ENCODE measurements at places on chromosomes 3 and 15. TPM values are rescaled to one million over a fixed set of nuclear protein-coding genes. Genes with fewer than 3 reads are reported as not detected.

GOLGA8J gene
- 0.38 TPM for total RNA-seq

CHRM5 gene
- not detected for total RNA-seq

CDV3 gene
- total RNA-seq: 179 TPM

TGM4 gene
- not detected for total RNA-seq

DLEC1 gene
- total RNA-seq: 2.2 TPM

TUSC7 gene
- total RNA-seq: not detected

DNA sequence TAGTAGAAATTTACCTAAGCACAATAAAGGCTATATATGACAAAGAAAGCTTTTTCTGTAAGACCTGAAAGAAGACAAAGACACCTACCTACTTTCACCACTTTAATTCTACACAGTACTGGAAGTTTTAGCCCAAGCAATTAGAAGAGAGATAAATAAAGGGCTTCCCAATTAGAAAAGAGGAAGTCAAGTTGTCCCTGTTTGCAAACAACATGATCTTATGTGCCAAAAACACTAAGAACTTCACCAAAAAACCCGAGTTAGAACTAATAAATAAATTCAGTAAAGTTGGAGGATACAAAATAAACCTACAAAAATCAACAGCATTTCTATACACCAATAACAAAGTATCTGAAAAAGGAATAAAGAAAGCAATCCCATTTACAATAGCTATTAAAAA, 190.9 kb downstream of the NR2F2 start:
- H3K4me3 ChIP-seq: no peak overlapping the region
- no peaks in the 10 kb centered on the region for H3K27me3 ChIP-seq
- no peaks in the 10 kb centered on the region for H3K36me3 ChIP-seq
- H3K4me1 ChIP-seq: no peaks in the 10 kb centered on the region
- H3K27ac ChIP-seq: no peak overlapping the region
- no peak for DNase-seq

DNA sequence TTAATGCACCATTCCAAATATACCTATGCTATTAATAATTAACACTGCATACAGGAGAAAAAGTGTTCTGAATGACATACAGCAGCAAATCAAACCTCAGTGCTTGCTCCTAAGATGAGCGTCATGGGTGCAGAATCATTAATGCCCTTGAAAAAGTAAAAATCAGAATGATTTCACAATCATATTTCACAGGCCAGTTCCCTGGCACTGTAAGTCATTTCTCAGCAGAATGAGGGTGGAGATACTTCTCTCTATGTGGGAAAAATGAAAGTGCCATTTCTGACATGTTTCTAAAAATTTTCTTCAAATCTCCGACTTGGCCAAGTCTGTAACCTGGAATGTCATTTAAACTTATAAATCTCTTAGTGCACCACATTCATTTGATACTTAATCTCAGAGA, 549.8 kb upstream of the AGTR1 start:
- no peaks in the 10 kb centered on the region for H3K4me1 ChIP-seq
- no peak overlapping the region for H3K27ac ChIP-seq

GRCh38 chr3:66395635-66396034, 105.2 kb downstream of the LRIG1 start:
- H3K36me3 ChIP-seq: peaks cover 13% of the 10 kb centered on the region
- H3K4me1 ChIP-seq: peaks cover 20% of the 10 kb centered on the region
- no peak overlapping the region for H3K4me3 ChIP-seq
- H3K27me3 ChIP-seq: no peaks in the 10 kb centered on the region
- H3K27ac ChIP-seq: no peak overlapping the region

DNA sequence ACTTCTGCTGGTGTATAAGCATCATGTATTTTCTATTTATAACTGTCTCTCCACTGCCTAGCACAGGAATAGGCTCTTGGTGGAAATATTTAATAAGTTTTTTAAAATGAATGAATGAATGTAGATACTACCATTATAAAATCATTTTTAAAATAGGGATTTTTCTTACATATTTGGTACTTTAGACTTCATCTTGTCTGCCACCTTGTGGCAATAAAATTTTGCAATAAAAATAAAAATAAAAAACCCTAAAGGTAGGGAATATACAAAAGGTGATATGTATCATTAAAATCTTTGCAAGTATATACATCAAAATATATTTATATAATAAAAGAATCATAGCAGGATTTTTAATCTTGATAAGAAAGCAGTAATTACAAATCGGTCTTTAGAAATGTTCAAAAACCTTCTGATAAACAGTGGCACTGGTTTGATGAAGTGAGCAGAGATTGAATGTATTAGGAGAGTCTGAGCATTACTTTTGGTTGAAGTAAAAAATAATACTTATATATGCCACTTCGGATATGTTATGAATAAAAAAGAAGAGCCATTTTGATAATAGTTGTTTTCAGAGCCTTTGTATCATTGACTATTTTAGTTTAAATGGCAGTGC, 95.2 kb downstream of the SPATA16 start:
- no peaks in the 10 kb centered on the region for H3K27me3 ChIP-seq
- DNase-seq: no peak
- H3K4me3 ChIP-seq: no peak overlapping the region
- no peaks in the 10 kb centered on the region for H3K36me3 ChIP-seq
- H3K27ac ChIP-seq: no peak overlapping the region
- H3K4me1 ChIP-seq: no peaks in the 10 kb centered on the region

GRCh38 chr15:38905632-38906031, 341.0 kb upstream of the RASGRP1 start:
- no peak overlapping the region for H3K4me3 ChIP-seq
- H3K27ac ChIP-seq: no peak overlapping the region
- H3K27me3 ChIP-seq: no peaks in the 10 kb centered on the region
- no peak for DNase-seq
- H3K4me1 ChIP-seq: no peaks in the 10 kb centered on the region

DNA sequence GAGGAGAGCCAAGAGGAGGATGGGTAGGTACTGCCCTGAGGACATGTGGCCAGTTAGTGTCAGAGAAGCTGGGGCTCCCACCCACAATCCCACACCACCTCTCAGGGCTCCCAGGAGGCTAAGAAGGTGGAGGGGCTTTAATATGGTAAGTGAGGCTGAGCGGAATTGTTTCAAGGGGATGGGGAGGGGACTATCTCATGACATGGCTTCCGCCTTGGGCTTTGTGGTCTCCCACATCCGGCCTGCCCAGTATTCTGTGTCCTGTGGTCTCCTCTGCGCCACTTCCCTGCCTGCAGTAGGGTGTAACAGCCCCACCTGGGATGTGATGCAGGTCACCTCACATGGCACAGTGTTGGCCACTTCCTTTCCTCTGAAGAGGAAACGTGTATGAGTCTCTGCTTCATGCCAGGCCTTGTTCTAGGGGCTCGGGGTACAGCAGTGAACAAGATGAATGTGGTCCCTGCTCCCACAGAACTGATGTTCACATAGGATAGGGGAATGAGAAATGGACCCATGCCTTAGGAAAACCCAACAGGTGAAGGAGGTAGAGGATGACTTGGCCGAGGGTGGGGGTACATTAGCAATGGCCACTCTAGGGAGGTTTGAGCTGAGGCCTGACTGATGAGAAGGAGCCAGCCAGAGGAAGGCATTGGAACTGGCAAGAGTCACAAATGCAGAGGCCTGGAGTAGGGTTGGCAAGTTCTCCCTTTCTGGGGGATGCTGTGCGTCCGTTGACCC, 3.2 kb downstream of the NEIL1 start:
- no peaks in the 10 kb centered on the region for H3K27me3 ChIP-seq
- H3K36me3 ChIP-seq: peaks cover 5% of the 10 kb centered on the region
- DNase-seq: peak; percentile 64
- peak overlapping the region; percentile 67 for H3K27ac ChIP-seq
- H3K4me3 ChIP-seq: no peak overlapping the region

DNA sequence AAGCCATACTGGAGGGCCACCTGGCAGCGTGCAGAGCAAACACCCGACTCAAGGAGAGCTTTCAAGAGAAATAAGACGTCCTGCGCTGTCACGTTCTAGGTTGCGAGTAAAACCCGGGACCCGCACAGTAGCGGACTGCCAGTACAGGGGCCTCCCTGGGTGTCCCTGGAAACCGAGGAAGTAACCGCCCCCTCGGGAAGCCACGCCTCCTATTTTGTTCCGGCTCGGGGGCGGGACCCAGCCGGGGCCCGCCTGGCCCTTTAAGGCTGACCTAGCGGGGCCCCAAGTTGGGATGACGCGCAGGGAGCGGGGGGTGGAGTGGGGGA, 218 bp upstream of the MAPKAPK3 start:
- H3K27ac ChIP-seq: peak overlapping the region; percentile 64
- no peaks in the 10 kb centered on the region for H3K27me3 ChIP-seq
- H3K4me3 ChIP-seq: peak overlapping the region; percentile 77
- peaks cover 61% of the 10 kb centered on the region for H3K4me1 ChIP-seq

- H3K27ac ChIP-seq: no peak overlapping the region
- H3K27me3 ChIP-seq: no peaks in the 10 kb centered on the region
- DNase-seq: no peak
- no peaks in the 10 kb centered on the region for H3K36me3 ChIP-seq
- H3K4me1 ChIP-seq: no peaks in the 10 kb centered on the region
Measured at GRCh38 chr3:125662675-125663074, 67.4 kb upstream of the OSBPL11 start.

GRCh38 chr15:68618394-68618793, 39.6 kb downstream of the CORO2B start:
- no peaks in the 10 kb centered on the region for H3K36me3 ChIP-seq
- H3K27ac ChIP-seq: no peak overlapping the region
- H3K4me1 ChIP-seq: no peaks in the 10 kb centered on the region
- no peak overlapping the region for H3K4me3 ChIP-seq

DNA sequence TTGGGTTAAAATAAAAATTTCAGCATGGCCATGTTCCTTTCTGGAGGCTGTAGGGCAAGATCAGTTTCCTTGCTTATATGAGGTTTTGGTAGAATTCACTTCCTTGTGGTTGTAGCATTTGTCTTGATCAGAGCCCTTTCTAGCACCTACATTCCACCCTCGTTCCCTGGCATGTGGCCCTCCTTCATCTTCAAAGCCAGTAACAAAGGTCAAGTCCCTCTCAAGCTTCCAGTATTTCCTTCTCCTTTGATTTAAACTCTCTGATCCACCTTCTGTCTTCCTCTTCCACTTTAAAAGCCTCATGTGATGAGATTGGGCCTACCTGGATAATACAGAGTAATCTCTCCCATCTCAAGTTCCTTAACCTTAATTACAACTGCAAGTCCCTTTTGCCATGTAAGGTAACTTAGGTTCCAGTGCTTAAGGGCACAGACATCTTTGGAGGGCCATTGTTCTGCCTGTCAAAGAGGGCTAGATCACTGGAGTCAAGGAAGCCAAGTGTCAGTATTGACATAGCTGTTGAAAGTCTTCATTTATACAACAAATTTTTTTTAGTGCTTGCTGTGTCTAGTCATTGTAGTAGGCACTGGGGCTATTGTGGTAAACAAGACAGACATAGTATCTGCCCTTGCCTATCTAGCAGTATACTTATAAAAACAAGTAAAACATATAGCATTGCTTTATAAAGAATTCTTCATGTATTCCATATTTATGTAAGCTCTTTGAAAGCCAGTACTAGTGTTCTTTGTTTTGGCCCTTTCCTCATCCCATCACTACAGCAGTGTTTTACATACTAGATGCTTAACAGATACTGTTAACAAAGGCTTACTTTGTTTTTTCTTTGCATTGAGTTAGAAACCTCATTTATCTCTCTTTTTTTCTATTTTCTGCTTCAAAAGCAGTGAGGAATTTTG, 40.7 kb downstream of the GLCE start:
- no peak for DNase-seq
- no peaks in the 10 kb centered on the region for H3K27me3 ChIP-seq
- H3K36me3 ChIP-seq: no peaks in the 10 kb centered on the region
- no peaks in the 10 kb centered on the region for H3K4me1 ChIP-seq
- no peak overlapping the region for H3K27ac ChIP-seq

DNA sequence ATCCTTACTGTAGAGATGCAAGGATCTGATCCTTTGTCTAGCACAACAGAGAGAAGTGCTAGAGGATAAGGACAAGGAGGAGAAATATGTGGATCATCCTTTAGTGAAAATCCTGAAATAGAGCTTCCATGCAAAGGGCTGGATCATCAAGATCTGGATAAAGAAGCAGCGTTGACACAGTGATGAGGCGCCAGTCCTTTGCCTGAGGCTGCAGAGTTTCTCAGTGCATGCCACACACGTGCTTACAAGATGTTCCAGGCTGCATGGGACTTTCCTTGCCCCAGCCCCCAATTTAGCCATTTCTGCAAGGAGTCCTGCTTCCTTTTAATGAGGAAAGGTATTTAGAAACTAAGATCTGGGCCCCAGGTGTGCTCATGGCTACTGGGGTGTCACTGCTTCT, 7.2 kb upstream of the ABTB1 start:
- H3K27ac ChIP-seq: no peak overlapping the region
- DNase-seq: no peak
- H3K4me1 ChIP-seq: no peaks in the 10 kb centered on the region
- H3K27me3 ChIP-seq: no peaks in the 10 kb centered on the region
- no peaks in the 10 kb centered on the region for H3K36me3 ChIP-seq

DNA sequence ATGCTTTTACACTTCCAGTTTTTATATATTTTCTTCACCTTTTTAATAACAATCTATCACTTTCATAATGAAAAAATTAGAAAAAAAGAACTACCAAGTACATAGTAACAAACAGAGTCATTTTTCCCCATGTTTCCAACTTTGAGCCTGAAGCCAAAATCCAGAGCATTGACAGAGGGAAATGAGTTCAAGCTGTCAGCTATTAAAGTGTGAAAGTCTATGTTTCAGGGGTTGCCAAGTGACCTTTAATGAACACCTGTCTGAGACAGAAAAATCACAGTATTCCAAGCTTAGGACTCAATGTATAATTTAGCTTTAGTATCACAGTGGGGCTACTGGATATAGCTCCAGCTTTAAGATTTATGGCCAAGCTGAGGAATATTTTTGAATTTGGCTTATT, 128.3 kb upstream of the GADL1 start:
- DNase-seq: no peak
- no peak overlapping the region for H3K4me3 ChIP-seq
- H3K36me3 ChIP-seq: no peaks in the 10 kb centered on the region
- no peak overlapping the region for H3K27ac ChIP-seq

DNA sequence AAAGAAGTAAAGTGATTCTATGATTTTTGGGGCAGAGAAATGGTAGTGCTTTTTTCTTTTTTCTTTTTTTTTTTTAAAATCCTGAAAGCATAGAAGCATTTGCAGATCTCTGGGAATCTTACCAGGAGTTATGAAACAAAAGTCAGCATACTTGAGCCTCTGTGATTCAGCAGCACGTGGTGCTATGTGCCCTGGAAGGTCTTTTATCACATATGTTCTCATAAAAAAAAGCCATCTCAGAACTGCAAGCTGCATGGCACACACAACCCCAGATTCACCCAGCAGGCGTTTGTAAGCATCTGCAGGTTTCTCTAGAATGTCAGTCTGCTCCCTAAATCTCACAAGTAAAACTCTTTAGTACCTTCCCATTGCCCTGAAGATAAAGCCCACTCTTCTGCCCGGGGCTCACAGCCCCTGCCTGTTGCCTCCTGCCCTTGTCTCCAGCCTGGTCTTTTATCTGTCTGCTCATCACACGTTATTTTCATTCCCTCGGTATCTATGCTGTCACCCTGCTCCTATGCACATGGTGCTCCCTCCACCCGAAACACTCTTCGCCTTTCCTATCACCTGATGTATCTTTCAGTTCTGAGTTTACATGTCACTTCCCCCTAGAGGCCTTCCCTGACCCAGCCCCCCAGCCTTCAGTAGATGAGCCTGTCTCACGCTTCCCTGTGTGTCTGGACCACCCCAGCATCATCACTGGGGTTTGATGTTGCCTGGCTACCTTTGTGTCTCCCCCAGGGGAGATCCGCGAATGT, 72.4 kb downstream of the CHDH start:
- H3K27me3 ChIP-seq: no peaks in the 10 kb centered on the region
- no peaks in the 10 kb centered on the region for H3K4me1 ChIP-seq
- H3K36me3 ChIP-seq: no peaks in the 10 kb centered on the region
- H3K4me3 ChIP-seq: no peak overlapping the region
- DNase-seq: no peak
- H3K27ac ChIP-seq: no peak overlapping the region
